ENCODE measurements at places on chromosomes 12 and 14. TPM values are rescaled to one million over a fixed set of nuclear protein-coding genes. Genes with fewer than 3 reads are reported as not detected.

The P2RX2 gene
- total RNA-seq: not detected

The ADAM21 gene
- total RNA-seq: not detected

The GYS2 gene
- not detected for total RNA-seq

The ACOT6 gene
- total RNA-seq: not detected

The RERGL gene
- total RNA-seq: not detected

The RASAL1 gene
- not detected for total RNA-seq

The KRT79 gene
- total RNA-seq: not detected

The KRT2 gene
- not detected for total RNA-seq

All from A673 (cell line).